ENCODE measurements at places on chromosomes 11 and 22.

- no peak for DNase-seq
Observed at GRCh38 chr22:37639771-37640590, 512 bp downstream of the SH3BP1 start.

DNA sequence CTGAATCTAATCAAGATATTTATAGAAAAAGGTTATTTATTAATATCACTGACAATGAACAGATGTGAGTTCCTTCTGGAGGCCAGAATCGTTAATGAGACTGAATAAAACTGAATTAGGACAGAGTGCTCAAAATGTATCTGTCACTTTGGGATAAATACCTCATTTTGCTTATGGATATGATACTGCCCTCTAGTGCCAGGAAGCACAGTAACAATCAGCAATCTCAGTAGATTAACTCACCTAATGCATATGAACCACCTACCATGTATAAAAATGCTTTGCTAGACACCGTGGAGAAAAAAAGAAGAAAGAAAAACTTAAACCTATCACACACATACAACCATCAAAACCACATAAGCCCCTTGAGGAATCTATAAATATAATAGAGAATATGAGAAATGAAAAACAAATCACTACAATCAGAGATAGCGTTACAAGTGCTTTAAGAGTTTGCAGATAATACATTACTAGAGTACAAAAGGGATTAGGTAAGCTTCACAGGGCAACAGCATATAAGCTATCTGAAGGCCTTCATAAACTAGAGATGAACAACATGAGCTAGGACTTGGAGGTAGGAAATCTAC is 117.4 kb downstream of the SGSM3 start:
- DNase-seq = peak; percentile 36

DNA sequence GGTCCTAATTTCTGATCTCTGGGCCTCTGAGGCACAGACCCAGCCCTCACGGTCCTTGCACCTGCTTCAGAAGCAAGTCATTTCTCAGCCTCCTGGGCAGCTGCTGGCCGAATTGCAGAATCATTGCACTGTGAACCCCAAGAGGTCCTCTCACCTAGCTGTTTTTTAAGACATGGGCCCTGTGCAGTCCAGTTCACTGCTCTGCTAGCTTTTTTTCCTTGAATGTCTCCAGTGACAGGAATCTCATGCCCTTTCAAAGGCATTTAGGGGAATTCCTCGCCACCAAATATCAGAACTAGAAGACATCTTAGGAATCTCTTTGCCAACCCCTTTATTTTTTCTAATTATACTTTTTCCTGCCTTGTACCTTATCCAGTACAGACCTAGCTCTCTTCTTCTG is 35.6 kb upstream of the TP53I11 start:
- DNase-seq = no peak

DNA sequence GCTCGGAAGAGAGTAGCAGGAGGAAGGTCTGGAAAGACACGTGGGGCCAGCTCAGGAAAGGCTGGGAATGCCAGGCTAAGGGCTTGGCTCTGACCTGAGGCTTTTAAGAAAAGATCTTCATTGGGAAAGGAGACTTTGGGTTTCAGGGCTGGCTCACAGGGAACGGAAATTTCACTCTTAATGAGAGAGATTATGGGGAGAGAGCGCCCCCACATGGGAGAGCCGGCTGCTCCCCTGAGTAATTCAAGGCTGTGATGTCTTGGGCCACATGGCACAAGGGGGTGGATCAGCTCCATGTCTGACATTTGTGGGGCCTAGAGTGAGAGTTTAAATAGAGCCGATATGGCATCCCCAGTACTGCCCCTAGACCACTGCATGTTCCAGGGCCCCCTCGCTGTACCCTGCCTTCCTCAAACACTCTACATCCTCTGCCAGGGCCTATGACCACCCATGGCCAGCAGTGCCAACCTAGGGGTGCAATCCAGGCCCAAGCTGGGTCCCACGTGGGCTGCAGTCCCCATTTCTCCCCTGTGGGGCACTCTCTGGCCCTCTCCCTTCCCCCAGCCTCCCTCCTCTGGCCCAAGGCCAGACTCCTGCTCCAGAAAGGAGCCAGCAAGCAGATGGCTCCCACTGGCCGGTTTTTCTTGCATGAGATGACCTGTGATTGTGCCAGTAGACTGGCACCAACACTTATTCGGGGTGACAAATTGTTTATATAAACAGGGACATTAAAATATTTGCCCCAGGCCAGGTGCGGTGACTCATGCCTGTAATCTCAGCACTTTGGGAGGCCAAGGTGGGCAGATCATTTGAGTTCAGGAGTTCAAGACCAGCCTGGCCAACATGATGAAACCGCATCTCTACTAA is 75.2 kb downstream of the ISX start:
- DNase-seq = no peak

DNA sequence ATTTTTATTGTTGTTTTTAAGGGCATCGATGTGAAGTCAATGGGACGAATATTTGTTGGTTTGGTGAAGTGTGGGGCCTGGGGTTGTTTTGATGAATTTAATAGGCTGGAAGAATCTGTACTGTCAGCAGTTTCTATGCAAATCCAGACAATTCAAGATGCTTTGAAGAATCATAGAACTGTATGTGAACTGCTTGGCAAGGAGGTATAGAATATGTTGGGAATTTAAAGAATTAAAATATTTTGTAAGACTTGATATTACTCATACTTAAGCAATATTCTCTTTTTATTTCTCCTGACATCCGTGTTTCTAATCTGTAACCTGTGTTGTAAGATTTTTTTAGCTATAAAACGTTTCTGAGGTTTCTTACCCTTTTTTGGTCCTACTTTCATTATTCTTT is 61.6 kb downstream of the DYNC2H1 start:
- DNase-seq = no peak

DNA sequence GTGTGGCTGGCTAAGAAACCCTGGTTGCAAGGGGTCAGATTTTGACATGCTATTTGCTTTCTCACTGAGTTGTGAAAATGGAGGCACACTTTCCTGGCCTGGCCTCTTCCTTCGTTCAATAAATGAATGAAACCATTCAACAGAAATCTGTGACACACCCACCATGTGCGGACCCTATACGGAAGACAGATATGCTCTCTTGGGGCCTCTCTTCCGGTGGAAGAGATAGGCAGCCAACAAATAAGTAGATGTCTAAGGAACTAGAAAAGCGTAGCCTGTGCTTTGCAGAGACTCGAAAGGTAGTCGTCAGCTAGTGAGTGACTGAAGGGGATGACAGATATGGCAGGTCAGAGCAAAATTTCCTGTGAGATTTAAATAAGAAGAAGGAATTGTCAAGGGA is 5.3 kb downstream of the KCNQ1OT1 start:
- DNase-seq = no peak

DNA sequence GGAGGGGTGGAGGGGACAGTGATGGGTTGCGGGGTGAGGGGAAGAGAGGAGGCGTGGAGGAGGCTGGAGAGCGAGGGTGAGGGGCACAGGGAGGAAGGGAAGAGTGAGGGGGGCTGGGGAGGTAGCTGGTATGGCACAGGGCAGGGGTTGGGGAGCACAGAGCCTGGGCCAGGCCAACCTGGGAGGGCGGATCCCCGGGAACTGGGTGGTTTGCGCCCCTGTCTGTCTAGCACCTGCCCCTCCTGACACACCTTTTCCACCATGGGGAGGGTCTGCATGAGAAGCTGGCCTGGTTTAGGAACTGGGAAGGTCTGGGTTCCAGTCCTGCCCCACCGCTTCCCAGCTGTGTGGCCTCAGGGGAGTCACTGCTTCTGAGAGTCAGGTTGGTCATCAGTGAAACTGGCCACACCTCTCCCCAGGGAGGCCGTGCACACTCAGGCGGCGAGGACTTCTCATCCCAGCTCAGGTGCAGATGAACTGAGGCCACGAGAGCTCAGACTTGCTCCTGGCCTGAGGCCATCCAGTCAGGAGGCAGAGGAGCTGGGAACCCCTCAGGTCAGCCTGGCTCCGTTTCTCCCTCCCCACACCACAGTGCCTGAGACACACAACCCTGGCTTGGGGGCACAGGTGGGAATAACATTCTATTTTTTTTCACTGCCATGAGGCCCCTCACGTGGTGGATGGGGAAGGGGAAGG is 95.6 kb downstream of the PHF21B start:
- DNase-seq = no peak
